Left renal pelvis (tissue), 4 donors: ENCODE measurements at places on chromosomes 2 and 18.

- DNase-seq, result no peak
Measured at GRCh38 chr2:209424781-209425470, 1.1 kb downstream of the MAP2 start.

- no peak for DNase-seq
Measured at GRCh38 chr2:112692495-112692911, 28.3 kb upstream of the NT5DC4 start.

- no peak for DNase-seq
Measured at GRCh38 chr2:15527074-15527739, 33.9 kb downstream of the NBAS start.

DNA sequence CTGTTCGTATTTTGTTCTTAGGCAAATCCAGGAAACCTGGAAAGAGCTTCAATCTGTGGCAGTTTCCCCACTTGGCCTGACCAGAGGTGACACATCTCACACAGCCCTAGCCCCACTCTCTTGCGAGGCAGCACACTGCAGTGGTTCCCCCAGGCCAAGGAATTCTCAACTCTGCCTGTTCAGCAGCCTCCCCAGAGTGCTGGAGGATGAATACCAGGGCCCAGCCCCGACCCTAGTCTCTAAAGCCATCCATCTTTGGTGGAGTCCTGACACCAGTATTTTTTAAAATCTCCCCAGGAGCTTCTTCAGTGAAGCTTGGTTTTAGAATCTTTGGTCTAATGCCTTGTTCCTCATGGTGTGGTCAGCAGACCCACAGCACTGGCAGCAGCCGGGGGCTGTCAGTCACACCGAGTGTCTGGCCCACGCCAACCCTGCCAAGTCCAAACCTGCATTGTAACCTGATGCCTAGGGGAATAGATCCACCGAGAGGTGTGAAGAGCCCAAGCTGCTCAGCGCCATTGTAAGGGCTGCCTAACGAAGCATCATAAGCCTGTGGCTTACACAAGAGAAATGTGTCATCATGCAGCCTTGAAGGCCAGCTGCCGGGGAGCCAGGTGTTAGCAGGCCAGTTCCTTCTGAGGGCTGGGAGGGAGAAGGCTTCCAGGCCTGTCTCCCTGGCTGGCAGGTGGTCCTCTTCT, 428.7 kb upstream of the ID2 start:
- no peak for DNase-seq

GRCh38 chr2:203022751-203023150, 8.1 kb downstream of the NBEAL1 start:
- no peak for DNase-seq

DNA sequence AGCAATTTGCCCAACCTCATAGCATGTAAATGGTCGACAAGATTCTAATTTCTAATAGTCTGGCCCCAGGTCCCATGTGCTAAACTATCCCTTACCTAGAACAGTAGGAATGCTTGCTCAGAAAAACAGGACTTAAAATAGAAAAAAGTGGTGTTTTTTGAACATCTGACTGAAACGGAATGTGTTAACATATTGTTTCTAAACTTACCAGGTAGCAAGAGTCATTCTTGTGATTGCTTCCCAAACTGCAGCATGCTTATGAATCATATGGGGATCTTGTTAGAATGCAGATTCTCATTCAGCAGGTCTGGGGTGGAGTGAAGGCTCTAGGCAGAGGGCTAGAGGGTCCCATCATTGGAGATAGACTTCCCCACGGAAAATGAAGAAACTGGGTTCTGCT, 5.8 kb upstream of the SLC20A1 start:
- DNase-seq, result no peak

GRCh38 chr2:71306762-71307161, 24.8 kb upstream of the ZNF638 start:
- DNase-seq, result no peak

GRCh38 chr18:32238635-32239268, 48.9 kb downstream of the MEP1B start:
- DNase-seq, result no peak

GRCh38 chr2:190511104-190511503, 23.4 kb downstream of the NEMP2 start:
- DNase-seq, result no peak

GRCh38 chr2:229221641-229222040, 49.4 kb downstream of the PID1 start:
- DNase-seq, result no peak

- no peak for DNase-seq
Measured at GRCh38 chr18:36543991-36544725, 246.6 kb downstream of the FHOD3 start.

- DNase-seq, result no peak
Measured at GRCh38 chr18:57780318-57780705, 22.8 kb downstream of the ATP8B1 start.

DNA sequence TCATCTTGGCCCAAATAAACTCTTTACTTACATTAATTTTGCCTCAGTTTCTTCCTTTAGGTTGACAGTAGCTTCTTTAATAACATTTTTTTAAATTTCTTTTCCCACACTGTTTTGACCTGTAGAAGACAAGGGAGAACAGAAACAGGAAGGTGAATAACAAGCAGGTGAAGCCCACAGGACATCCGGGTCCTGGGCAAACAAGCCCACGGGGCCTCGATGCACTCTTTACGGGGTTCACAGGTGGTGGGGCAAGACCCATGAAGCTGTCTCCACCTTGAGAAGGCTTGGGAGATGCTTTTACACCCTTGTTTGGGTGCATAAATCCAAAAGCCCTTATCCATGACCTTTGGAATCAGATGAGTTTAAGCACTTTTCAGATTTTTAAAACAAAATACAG, 301.0 kb upstream of the MGAT5 start:
- DNase-seq, result no peak

- no peak for DNase-seq
Measured at GRCh38 chr2:111068435-111069058, 52.2 kb upstream of the BCL2L11 start.

DNA sequence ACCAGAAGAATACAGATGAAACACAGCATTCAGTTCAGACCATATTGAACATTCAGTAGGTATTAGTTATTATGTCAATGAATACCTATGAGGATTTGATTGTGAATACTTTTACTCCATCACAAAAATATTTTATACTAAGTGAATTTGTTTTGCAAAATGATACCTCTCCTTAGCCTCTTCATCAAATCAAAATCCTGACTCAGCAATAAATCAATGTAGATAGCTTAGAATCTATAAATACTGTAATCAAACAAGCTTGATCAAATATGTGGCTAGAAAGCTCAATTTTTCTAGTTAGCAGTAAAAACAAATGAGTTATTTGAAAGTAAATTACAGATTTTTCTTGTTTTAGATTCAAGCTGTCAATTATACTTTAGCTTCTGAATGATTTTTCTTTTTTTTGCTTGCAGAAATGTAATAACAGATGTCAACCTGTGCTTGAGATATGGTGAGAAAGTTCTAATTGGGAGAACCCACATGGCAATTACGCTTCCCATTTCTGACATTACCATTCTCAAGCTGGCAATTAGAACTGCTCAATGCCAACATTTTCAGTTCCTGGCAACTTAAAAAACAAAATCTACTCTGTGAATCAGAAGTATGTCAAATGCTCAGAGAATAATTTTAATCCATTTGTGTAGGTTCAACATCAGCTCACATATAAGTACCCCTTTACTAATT, 109.6 kb downstream of the PRELID3A start:
- no peak for DNase-seq

GRCh38 chr2:9844036-9844483, 786 bp downstream of the TAF1B start:
- no peak for DNase-seq

- no peak for DNase-seq
Measured at GRCh38 chr18:42092848-42093247, 137.8 kb downstream of the PIK3C3 start.

GRCh38 chr18:79121746-79122474, 52.7 kb downstream of the ATP9B start:
- DNase-seq, result no peak

GRCh38 chr18:35693829-35694228, 112.3 kb downstream of the GALNT1 start:
- DNase-seq, result no peak

GRCh38 chr2:143503280-143503679, 374.1 kb downstream of the ARHGAP15 start:
- DNase-seq, result no peak

DNA sequence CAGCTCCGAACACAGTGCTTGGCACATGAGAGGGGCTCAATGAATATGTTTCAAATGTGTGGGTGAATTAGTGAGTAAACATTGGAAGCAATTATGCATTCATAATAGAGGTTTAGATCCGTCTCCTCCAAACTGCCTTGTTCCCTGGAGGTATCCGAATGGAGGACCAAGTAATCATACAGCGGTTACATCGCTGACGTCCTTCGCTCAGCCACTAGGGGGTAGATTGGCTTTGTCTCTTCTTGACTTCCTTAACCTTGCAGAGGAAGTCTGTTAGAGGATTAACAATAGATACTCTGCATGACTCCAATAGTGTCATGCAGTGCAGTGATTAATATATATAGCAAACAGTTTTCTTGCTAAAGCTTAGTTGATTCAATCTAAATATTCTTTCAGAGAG, 517.0 kb downstream of the PTPRM start:
- DNase-seq, result peak; percentile 10

- DNase-seq, result no peak
Measured at GRCh38 chr18:64747803-64748202, 598.9 kb upstream of the LINC00305 start.

GRCh38 chr18:1092228-1092627, 187.6 kb downstream of the ADCYAP1 start:
- DNase-seq, result peak; percentile 6

DNA sequence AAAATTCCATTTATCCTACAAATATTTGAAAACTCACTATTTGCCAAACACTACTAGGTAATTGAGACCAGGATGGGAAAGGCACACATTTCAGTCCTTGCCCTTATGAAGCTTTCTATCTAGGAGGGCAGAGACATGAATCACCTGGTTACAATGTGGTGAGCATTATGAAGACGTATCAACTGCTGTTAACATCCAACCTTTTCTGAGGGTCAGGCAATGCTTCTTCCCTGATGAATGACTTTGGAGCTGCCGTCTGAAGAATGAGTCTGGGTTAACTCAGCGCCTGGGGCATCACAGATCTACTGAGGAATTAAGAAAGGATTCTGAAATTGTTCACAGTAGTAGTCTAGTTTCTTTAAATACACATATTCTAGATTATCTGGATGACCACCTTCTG, 62.1 kb upstream of the NOSTRIN start:
- no peak for DNase-seq

DNA sequence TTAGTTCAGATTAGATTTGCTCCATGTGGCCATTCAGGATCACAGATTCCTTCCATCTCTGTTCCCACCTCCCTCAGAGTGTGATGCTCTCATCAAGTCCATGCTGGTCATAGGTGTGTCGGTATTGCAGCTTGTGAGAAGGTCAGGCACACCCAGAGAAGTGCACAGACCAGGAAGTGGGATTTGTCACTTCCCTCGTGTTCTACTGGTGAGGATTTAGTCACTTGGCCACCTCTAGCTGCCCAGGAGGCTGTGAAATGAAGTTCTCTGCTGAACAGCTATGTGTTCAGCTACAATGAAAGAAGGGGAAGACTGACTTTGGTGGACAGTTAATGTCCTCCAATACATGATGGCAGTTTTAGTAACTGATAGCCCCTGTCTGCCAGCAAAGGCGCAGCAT, 3.5 kb upstream of the LANCL1 start:
- DNase-seq, result no peak

DNA sequence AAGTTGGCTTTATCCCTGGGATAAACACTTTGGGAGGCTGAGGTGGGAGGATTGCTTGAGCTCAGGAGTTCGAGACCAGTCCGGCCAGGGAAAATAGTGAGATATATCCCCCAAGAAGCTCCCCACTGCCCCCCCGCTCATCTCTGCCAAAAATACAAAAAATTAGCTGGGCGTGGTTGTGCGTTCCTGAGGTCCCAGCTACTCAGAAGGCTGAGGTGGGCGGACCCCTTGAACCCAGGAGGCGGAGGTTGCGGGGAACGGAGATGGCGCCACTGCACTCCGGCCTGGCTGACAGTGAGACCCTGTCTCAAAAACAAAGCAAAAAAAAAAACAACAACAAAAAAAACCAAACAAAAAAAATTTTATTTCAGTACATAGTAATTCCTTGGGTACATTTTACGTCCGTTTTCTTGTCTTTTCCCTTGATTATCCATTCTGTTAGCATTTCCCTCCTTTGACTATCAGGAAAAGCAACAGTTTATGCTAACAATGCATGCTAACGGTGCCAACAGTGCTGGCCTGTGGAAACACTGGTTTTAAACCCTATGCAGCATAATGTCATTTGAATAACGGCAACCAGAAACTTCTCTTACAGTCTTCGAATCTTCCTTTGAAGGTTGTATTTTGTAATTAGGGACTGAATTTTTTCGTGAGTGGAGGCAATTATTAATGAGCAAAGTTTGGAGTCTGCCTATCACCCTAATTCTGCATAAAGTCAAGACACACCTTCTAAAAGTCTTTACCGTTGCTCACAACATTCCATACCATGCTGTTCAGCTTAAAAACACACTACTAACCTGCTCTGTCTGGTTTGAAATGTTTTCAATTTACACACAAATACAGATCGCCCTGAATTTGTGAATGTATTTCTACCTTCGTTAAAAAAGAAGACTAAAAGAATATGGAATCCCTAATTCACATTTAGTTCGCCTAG, 721 bp upstream of the MIB1 start:
- DNase-seq, result no peak

- no peak for DNase-seq
Measured at GRCh38 chr2:127037476-127037875, 69.5 kb downstream of the BIN1 start.

DNA sequence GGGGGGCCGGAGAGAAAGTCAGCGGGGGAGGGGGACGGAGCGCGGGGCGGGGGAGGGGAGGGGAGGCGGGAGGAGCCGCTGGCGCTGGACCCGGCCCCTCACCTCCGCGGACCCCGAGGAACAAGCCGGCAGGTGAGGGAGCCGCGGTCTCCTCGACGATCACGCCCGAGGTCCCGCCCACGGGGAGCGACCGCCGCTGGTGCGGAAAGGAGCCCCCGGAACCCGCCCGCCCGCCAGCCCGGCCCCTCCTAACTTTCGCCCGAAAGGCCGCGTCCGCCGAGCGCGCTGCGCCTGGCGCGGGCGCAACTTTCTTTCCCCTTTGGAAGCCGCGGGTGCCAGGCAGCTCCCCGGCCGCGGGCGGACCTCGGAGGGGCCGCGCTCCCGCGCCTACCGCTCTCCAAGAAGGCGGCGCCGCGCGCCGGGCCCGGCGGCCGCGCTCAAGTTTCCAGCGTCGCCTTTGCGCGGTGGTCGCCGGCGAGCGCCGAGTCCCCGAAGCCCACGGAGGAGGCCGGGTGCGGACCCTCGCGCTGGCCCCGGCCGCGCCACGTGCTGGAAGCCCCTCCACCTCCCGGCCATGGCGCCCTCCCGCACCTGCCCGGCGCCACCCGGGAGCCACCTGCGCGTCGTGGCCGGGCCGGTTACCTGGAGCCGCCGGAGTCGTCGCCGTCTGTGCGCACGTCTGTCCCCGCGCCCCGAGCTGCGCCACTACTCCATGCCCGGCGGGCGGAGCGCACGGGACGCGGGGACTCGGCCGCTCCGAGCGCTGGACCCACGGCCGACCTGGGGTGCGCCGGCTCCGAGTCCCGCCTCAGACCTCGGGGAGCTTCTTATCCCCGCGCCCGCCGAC, at the start of gene ALKAL2:
Gene ALKAL2, minus strand, starts transcription at position 181 of the 847 bp plus-strand sequence. CDS start 256 bp downstream, outside the sequence.
- DNase-seq, result no peak
